ENCODE measurements at places on chromosomes 13 and 19.

- no peak for DNase-seq
These were observed 4.2 kb downstream of the ATP8B3 start for GRCh38 chr19:1807695-1808394.

- DNase-seq = no peak
These were observed 90.5 kb downstream of the COL4A2 start for GRCh38 chr13:110397436-110398115.

DNA sequence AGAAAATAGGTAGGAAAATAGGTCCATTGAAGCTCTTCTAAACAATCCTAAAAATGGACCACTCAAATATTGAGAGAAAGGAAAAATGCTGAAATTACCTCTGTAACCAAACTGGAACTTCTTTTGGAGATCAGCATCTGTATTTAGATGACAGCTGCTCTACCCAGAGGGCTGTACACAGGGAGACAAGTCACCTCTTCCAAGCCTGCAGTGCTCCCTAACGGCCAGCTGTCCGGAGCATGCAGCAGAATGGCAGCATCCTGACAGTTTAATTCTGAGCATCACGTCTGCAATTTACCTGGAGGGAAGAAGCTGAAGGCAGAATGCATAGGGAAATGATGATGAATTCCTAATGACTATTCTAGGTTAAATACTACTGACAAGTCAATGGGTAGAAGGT lies 62.8 kb upstream of the DIAPH3 start:
- DNase-seq = no peak

- no peak for DNase-seq
These were observed 511.4 kb downstream of the PCDH17 start for GRCh38 chr13:58142952-58143351.

DNA sequence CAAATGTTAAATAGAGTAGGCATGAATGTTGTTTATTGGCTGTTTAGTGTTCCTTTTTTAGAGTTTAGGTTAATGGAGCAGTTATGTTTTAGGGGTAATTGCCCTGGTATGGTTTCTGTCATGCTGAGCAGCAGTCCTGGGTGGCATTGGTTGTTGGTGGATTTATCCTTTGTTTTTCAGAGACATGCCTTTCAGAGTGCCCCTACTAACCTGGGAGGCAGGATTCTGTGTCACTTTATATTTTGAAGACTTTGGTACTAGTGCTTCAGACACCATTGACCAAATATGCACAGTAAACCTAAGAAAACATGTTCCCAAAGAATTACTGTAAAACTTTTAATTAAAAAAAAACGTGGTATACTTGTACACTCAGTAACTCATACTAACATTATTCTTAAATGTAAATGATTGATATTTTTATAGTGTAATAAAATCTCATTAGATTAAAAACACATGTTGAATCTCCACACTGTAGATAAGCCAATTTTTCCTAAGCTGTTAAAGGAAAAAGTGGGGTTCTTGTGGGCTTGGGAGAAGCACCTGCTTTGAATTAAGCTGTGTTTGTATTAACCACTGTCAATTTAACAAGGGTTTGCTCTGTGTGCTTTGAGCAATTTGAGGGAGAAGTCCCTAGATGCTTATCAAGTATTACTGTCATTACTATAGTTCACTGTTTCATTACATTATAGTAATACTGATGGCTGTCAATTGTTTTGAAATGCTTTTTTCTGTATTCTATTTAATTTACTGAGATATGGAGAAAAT lies 133.2 kb downstream of the LMO7 start:
- no peak for DNase-seq

DNA sequence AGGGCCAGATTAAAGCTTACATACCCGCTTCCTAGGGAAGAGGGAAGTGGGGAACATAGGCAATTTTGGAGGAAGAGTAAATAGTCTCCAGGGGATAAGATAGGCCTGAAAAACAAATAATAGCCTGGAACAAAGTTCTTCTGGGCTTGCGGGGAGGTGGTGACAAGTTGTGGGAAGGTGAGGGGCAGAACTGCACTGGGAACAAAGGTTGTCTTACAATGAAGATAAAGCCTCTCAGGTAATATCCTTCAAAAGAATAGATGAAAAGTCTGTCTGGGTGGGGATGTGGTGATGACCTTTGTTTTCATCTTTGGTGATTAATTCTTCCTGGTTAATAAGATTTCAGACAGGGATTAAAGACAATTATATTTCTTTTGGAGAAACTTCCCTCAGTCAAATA lies 68.8 kb downstream of the CBY2 start:
- DNase-seq = no peak

GRCh38 chr13:78105656-78106055 lies 187.0 kb upstream of the EDNRB start:
- no peak for DNase-seq

- DNase-seq = no peak
These were observed 3.9 kb upstream of the KLK15 start for GRCh38 chr19:50837300-50837699.

- DNase-seq = no peak
These were observed 28.7 kb downstream of the COLGALT1 start for GRCh38 chr19:17584132-17584531.

DNA sequence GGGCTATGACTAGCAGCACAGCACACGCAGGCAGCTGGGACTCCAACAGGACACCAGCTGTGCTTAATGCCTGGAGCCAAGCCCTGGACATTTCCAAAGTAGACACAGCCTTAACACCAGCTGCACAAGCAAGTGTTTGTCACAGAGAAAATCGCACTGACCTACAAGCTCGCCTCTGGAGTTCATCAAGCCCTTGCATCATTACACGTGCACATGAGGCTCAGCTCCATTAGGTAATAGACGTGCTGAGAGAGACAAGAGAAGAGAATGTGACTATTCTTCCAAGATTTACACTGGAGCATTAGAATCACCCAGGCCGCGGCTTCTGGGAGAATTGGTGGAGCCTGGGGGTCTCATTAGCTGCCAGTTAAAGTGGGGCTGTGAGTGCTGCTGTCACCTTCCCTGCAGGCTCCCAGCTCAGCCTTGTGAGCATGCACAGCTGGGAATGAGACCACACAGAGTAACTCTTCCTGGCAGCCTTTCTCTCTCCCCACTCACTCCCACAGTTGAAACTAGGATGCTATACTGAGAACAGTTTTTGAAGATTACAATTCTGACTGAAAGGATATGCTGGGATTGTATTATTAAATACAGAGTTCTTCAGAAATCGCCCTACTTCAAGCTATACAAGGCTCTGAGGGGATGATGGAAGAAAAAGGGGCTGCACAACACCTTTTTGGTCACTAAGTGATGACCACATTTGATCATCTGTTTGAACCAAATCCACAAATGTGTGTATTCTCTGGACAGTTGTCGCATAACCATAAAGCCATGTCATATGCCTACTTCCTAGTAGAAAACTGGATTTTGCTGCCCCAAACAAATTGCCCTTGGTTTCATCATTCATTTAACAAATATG lies 10.5 kb downstream of the STOML3 start:
- DNase-seq = no peak

- no peak for DNase-seq
These were observed 64.6 kb upstream of the SOX21 start for GRCh38 chr13:94776956-94777355.

DNA sequence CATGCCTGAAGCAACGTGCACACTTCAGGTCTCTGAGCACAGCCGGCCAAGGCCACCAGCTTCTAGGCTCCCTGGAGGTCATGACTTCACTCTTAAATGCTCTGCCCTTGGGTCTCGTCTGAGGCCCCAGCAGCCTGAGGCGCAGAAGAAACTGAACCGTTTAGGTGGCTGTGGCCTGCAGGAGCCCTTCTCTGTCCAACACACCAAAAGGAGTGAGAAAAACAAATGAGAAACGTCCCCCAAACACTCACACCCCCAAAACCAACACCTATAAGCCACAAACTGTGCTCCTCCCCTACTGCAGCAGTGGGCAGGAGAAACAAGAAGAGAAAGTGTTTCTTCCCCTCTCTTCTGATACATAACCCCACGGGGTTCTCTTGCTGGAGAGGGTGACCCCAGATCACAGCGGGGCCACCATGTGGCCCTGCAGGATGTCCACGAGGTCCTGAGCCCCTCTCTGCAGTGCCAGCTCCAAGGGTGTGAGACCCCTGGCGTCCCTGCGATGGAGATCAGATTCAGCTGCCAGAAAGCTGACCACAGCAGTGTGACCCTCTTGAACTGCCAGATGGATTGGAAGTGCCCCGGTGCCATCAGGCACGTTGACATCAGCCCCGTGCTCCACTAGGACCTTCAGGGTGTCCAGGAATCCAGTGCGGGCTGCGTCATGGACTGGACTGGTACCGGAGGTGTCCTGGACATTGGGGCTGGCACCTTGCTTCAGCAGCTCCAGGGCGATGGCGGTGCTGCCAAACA lies 1.0 kb upstream of the KRI1 start:
- no peak for DNase-seq

DNA sequence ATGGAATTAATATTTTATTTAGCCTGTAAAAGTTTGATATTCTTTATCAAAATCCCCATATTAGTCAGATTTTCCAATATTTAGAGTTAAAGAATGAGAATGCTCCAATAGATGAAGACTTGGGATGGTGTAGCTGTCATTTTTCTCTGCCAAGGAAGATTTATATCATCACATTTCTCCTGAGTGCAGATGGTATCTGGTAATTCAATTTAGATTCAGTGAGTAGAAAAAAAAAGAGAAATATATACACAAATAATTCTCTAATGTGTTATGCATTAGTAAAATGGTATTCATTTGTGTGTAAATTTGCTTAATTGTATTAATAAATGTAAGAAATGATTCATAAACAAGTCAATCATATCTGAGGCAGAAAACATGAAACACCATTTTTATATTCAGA lies 1508.7 kb upstream of the PCDH20 start:
- DNase-seq = no peak

DNA sequence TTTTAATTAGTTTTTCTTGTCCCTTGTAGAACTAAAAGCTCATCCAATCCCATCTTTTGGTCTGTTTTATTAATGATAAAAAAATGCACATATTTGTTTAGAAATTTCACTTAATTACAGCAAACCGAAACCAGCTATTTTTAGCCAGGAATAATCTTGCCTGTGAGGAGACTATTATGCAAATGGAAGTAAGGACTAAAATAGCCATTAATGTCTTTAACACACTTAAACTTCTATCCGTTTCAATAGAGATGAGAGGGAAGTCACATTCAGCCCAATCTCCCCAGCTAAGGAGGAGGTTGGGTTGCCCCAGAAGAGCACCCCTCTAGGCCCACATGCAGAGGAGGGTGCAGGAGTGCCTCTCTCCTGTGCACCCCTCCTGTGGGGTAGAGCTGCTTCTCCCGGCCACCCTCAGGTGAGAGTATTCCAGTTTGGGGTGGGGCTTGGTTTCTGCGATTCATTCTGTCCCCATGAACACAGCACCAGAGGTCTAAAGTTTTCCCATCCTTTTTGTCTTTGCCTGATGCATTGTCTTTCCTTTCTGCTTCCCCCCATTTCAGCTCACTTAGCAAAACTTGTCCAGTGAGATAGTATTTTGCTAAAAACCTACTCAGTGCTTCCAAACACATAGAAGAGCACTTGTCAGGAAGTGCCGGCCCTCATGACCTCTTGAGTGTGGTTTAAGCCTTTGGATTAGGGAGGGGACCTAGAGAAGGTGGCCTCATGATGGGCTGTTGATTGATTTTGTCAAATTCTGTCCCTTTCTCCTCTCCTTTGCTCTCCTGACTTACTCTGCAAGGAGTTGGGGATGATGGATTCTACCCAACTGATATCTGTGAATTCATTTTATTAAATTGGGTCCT lies 28.2 kb downstream of the FGF9 start:
- DNase-seq = peak; percentile 47

GRCh38 chr19:38304866-38305429 lies 897 bp downstream of the C19orf33 start:
- DNase-seq = peak; percentile 95

Measured in upper lobe of left lung (tissue), 6 donors.